Upper lobe of right lung (tissue), 1 donor: ENCODE measurements at places on chromosomes 2 and 18.

GRCh38 chr18:74937291-74937690 lies 271.6 kb downstream of the PTGR3 start:
- no peak for DNase-seq
- H3K36me3 ChIP-seq, result no peaks in the 10 kb centered on the region
- H3K4me1 ChIP-seq, result no peaks in the 10 kb centered on the region

DNA sequence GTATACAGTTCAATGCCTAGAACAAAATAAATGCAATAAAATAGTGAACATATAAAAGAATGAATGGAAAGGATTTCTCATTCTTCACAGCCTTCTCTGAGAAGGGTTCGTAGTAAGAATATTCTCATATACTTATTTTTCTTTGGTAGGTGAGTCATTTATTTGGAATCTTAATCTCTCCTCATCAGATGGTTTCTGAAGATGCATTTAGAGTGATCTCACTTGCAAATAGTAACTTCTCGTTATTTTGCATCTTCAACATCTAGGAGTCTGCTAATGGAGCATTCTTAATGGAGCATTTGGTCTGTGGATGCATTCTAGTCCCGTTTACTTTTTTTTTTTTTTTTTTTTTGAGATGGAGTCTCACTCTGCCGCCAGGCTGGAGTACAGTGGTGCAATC lies 3.9 kb downstream of the UBXN4 start:
- H3K27me3 ChIP-seq, result no peaks in the 10 kb centered on the region
- H3K4me3 ChIP-seq, result no peak overlapping the region
- H3K27ac ChIP-seq, result no peak overlapping the region
- no peak for DNase-seq
- H3K4me1 ChIP-seq, result peaks cover 23% of the 10 kb centered on the region
- H3K36me3 ChIP-seq, result peaks cover 33% of the 10 kb centered on the region

DNA sequence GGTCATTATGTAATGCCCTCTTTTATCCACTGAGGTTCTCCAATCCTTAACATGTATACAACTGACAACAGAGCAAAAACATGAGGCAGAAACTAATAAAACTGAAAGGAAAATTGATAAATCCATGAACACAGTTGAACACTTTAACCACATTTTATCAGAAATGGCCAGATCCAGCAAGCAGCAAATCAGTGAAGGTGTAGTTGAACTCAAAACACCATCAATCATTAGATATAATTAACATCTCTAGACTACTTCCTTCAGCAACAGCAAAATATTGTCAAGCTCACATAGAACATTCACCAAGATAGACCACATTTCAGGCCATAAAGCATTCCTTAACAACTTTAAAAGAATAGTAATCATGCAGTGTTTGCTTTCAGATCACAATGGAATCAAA lies 72.9 kb downstream of the HS6ST1 start:
- no peaks in the 10 kb centered on the region for H3K36me3 ChIP-seq
- H3K4me1 ChIP-seq, result no peaks in the 10 kb centered on the region
- H3K27me3 ChIP-seq, result no peaks in the 10 kb centered on the region

DNA sequence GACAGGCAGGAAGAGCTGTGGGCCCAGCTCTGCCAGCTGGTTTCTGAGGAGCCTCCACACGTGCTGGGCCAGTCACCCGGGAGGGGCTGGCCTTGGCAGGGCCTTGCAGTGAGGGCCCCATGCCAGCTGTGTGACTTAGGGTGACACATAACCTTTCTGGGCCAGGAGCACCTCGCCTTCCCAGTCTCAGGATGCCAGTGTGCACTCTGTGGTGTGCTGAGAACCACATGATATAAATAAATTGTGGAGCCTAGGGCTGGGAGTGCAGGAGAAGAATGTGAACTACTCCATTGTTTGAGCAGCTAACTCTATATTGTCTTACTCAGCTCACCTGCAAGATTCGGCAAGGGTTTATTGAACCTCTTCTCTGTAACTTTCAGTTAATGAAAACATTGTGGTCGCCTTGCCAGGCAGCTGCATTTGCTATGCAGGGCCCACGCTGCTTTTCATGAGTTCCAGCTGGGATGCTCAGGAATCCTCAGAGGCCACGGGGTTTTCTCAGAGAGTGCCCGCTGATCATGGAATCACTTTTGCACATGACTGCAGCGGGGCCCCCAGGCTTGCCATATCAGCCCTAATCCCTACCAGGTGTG lies 222.3 kb downstream of the SH3RF3 start:
- no peaks in the 10 kb centered on the region for H3K27me3 ChIP-seq
- H3K4me3 ChIP-seq, result no peak overlapping the region
- no peaks in the 10 kb centered on the region for H3K36me3 ChIP-seq
- H3K4me1 ChIP-seq, result peaks cover 32% of the 10 kb centered on the region

DNA sequence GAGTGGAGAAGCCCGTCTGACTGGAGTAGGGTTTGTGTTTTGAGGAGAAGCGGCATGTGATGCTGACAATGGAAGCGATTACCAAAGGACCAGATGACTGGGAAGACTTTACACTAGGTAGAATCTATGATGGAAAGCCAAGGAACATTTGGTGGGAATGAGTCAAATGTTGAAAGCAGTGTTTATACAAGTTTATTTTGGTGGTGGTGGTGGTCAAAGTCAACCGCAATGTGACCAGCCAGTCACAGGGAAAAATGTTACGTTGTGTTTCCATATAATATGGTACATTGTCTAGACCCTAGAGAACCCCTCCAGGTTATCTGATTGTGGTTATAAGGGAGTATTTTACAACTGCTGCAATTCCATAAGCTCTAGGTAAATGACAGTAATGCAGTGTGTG lies 216.8 kb downstream of the PID1 start:
- no peak overlapping the region for H3K27ac ChIP-seq
- no peaks in the 10 kb centered on the region for H3K4me1 ChIP-seq
- H3K36me3 ChIP-seq, result no peaks in the 10 kb centered on the region
- H3K4me3 ChIP-seq, result no peak overlapping the region
- DNase-seq, result no peak
- no peaks in the 10 kb centered on the region for H3K27me3 ChIP-seq

DNA sequence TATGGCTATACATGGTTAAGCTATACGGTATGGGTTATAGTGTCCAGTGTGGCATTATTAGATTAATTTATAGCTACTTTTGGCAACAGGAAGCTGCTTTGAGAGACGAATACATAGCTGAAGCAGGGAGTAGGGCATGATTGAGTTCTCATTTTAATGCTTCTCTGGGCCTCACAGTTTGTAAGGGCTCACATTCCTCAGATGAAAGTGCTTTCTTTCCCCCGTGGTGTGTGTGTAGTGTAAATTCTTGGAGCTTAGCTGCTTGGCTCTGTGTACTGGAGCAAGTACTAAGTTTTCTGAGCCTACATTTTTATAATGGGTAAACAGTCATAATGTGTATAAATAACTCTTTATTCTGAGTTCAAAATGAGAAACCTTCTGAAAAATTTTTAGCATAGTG lies 173.7 kb downstream of the PTPRM start:
- peaks cover 35% of the 10 kb centered on the region for H3K4me1 ChIP-seq
- no peak for DNase-seq
- no peak overlapping the region for H3K4me3 ChIP-seq
- no peak overlapping the region for H3K27ac ChIP-seq

GRCh38 chr2:145416640-145417039 lies 896.7 kb upstream of the ZEB2 start:
- H3K4me3 ChIP-seq, result no peak overlapping the region
- no peak overlapping the region for H3K27ac ChIP-seq
- DNase-seq, result no peak
- H3K36me3 ChIP-seq, result no peaks in the 10 kb centered on the region
- no peaks in the 10 kb centered on the region for H3K27me3 ChIP-seq
- H3K4me1 ChIP-seq, result no peaks in the 10 kb centered on the region

GRCh38 chr2:136116151-136116812 lies 1.7 kb downstream of the CXCR4 start:
- peaks cover 24% of the 10 kb centered on the region for H3K4me1 ChIP-seq
- H3K4me3 ChIP-seq, result peak overlapping the region; percentile 62
- peak; percentile 88 for DNase-seq
- peaks cover 38% of the 10 kb centered on the region for H3K27me3 ChIP-seq
- H3K27ac ChIP-seq, result peak overlapping the region; percentile 85

GRCh38 chr18:26813043-26813442 lies 52.5 kb downstream of the AQP4 start:
- no peak overlapping the region for H3K27ac ChIP-seq
- no peaks in the 10 kb centered on the region for H3K4me1 ChIP-seq
- H3K27me3 ChIP-seq, result no peaks in the 10 kb centered on the region

GRCh38 chr18:22311301-22311700 lies 106.4 kb downstream of the CTAGE1 start:
- no peaks in the 10 kb centered on the region for H3K27me3 ChIP-seq
- DNase-seq, result no peak
- H3K27ac ChIP-seq, result no peak overlapping the region
- H3K4me3 ChIP-seq, result no peak overlapping the region
- H3K36me3 ChIP-seq, result no peaks in the 10 kb centered on the region
- no peaks in the 10 kb centered on the region for H3K4me1 ChIP-seq

DNA sequence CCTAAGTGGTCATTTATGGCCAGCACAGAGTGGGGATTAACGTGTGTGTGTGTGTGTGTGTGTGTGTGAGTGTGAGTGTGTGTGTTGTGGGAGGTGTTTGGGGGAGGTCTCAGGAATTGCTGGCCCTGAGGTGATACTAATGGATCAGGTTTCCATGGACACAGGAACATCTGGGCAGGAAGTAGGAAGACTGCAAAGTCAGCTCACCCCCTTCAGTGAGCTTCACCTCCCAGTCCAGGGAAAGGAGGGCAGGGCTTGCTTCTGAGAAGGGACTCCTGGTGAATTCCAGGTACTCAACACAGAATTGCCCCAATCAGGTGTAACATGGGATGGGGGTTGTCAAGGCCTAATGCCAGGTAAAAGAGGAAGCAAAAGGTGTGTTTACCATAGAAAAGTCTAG lies 30.3 kb upstream of the IL1R1 start:
- H3K27ac ChIP-seq, result no peak overlapping the region
- peaks cover 51% of the 10 kb centered on the region for H3K4me1 ChIP-seq
- H3K36me3 ChIP-seq, result no peaks in the 10 kb centered on the region
- no peak overlapping the region for H3K4me3 ChIP-seq
- H3K27me3 ChIP-seq, result no peaks in the 10 kb centered on the region
- no peak for DNase-seq

- no peaks in the 10 kb centered on the region for H3K36me3 ChIP-seq
- no peaks in the 10 kb centered on the region for H3K27me3 ChIP-seq
- H3K4me3 ChIP-seq, result no peak overlapping the region
- H3K4me1 ChIP-seq, result no peaks in the 10 kb centered on the region
- no peak overlapping the region for H3K27ac ChIP-seq
These were observed 448.1 kb downstream of the TSN start for GRCh38 chr2:122203523-122203922.

DNA sequence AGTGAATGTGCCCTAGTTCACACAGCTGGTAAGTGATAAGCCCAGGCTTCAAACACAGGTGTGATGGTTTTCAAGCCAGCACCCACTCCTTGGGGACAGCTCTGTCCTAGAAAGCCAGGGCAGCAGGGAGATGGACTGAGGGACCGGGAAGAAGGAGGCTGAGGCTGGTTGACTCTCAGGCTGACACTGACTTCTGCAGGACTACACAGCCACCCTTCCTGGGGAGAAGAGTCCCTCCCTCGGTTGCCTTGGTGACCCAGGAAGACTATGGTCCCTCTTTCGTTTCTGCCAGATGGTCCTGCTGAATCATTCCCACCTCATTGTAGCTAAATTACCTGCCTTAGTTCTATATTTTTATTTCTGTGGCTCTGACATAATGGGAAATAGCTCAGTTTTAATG lies 11.3 kb upstream of the FSHR start:
- DNase-seq, result no peak
- no peak overlapping the region for H3K4me3 ChIP-seq
- H3K27me3 ChIP-seq, result no peaks in the 10 kb centered on the region
- no peaks in the 10 kb centered on the region for H3K36me3 ChIP-seq
- no peak overlapping the region for H3K27ac ChIP-seq

- no peak for DNase-seq
- H3K4me1 ChIP-seq, result peaks cover 4% of the 10 kb centered on the region
- H3K27me3 ChIP-seq, result no peaks in the 10 kb centered on the region
- H3K36me3 ChIP-seq, result no peaks in the 10 kb centered on the region
These were observed 103.3 kb downstream of the CTAGE1 start for GRCh38 chr18:22314420-22314819.
